ENCODE measurements at places on chromosomes 1 and 21.

DNA sequence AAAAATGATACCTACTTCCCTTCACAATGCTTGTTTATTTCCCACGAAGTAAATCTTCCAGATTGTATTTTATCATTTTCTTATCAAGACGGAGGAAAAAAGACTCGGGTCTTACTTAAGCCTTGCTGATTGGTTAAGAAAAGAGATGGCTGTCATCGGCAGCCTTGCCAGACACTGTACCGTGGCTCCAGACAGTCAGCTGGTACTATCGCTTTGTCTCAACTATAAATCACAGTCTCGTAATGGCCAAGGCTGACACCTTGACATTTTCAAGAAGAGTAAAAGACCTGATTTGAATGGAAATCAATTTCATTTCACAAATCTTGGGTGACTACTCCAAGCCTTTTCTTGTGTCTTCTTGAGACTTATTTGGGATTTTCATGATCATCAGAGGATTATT, 868.0 kb downstream of the USP25 start:
- no peak for DNase-seq

- DNase-seq: peak; percentile 80
Measured at GRCh38 chr1:172638885-172639831, 19.7 kb upstream of the FASLG start.

DNA sequence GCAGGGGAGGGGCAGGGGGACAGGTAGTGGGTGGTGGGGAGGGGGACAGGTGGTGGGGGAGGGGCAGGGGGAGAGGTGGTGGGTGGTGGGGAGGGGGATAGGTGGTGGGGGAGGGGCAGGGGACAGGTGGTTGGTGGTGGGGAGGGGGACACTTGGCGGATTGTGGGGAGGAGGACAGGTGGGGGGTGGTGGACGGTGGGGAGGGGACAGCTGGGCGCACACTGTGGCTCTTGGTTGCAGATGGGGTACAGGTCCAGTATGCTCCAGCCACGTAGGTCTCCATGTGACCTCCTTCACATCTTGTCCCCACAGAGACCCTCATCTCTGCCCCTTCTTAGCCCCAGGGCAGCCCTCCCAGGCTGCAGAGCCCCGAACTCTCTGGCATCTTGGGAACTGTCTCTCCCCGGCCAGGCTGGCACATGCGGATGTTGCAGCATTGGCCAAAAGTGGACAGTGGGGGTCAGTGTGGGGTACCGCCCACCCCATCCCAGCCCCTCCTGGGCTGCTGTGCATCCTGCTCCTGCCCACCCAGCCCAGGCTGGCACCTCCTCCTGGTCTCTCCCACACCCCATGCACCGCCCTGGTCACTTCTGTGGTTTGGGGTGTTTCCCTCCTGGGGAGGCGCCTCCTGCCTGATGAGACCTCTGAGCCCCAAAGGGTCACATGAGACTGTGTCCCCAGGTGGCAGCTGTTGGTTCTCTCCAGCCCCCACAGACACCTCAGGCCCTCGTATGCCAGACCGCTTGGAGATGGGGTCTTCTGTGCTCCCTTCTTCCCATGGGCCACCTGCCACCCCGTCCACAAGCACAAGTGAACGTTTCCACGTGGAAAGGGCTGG, 7.6 kb upstream of the SLC19A1 start:
- no peak for DNase-seq

- no peak for DNase-seq
Measured at GRCh38 chr1:60916906-60917305, 165.5 kb upstream of the NFIA start.

GRCh38 chr1:199168888-199169585, 530.2 kb downstream of the PTPRC start:
- no peak for DNase-seq
